ENCODE measurements at places on chromosomes 13 and 19.

DNA sequence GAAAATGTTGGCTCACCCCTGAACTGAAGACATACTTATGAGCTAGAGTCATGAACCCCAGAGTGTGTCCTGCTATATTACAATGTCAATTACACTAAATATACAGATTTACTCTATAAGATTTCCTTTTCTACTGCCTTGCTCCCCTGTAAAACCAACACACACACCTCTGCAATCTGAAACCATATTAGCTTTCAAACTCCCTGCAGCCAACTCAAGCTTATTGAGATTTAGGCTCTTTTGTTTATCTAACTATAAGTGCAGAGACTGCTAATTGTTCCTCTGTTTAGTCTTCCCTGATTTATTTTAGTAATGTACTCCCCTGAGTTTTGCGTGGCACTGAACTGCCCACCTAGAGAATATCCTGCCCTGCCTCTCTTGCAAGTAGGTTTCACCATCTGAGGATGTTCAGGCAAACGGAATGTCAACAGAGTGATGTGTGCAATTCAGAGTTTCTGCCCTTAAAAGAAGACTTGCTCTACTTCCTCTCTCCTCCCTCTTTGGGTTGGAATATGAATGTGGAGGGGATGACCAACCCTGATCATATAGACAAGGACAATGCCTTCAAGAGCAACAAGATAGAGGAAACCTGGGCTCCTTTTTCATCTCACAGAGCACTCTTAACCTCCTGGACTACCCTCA is 22.3 kb downstream of the FAM216B start:
- no peak for DNase-seq

- no peak for DNase-seq
These were observed 1.1 kb downstream of the TNFAIP8L1 start for GRCh38 chr19:4640247-4641000.

- DNase-seq = no peak
These were observed 96.0 kb downstream of the KDM4B start for GRCh38 chr19:5064896-5065295.

- DNase-seq = no peak
These were observed 5.7 kb upstream of the SHKBP1 start for GRCh38 chr19:40571005-40571318.

- no peak for DNase-seq
These were observed 81.2 kb downstream of the KDM4B start for GRCh38 chr19:5050067-5050656.

DNA sequence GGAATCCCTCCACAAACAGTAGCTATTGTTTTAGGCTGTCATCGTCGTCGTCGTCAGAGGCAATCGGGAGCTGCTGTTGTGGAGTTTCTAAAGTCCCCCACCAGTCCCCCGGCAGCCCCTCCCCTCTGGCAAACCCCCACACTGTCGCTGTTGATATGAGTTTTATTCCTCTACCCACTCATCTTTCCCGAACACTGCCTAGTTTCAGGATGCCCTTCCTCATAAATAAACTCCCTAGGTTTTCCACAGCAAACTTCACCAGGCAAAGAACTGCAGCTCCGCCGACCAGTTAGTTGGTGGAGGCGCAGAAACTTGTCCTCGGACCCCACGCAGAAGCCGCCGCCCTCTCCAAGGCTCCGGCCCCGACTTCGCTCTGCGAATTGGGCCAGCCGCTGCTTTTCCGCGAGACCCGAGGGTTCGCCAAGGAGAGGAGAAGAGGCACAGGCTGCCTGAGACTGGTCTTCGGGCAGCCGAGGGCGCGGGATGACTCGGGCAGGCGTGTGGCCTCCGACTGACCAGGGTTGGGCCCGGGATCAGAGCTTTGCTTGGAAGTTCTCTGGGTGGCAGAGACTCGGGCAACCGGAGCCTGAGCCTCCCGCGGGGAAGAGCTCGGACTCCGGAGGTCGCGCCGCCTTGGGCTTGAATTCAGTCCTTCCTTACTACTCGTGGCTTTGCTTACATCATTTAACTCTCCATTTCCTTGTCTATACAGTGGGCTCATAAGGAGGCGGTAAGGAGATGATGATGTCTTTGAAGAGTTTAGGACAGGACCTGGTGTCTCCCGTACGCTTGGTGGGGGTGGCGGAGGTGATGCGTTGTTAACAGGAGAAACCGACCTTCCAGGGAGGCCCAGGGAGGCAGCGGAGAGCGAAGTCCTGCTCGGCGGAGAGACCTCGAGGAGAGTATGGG is 7.9 kb downstream of the PDX1 start:
- no peak for DNase-seq

DNA sequence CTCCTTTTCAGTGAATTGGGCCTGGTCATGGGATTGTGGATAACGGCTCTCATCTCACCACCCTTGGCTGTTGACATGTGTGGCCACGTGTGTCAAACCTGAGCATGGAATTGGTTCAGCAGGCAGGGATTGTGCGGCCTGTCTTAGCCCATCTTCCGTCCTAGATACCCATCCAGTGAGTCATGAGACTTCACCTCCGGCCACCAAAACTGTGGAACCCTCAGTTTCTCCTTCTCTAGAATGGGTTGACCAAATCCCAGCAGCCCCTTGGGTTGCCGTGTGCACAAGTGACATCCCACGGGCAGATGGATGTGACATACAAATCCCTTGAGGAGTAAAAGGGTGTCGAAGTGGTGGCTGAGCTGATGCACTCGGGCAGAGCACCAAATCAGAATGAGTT is 6.7 kb downstream of the GGN start:
- DNase-seq = no peak

- no peak for DNase-seq
These were observed 9.6 kb upstream of the TIMM44 start for GRCh38 chr19:7953060-7953459.

- DNase-seq = no peak
These were observed 12.0 kb downstream of the TMTC4 start for GRCh38 chr13:100662468-100663211.

GRCh38 chr19:40284501-40285352 is at the start of gene AKT2:
Gene AKT2 (minus strand): TSS chr19:40285345. CDS start chr19:40265267, 20,078 bp downstream.
- DNase-seq = peak; percentile 52

- DNase-seq = no peak
These were observed 190.2 kb downstream of the GPC6 start for GRCh38 chr13:93416736-93417355.

DNA sequence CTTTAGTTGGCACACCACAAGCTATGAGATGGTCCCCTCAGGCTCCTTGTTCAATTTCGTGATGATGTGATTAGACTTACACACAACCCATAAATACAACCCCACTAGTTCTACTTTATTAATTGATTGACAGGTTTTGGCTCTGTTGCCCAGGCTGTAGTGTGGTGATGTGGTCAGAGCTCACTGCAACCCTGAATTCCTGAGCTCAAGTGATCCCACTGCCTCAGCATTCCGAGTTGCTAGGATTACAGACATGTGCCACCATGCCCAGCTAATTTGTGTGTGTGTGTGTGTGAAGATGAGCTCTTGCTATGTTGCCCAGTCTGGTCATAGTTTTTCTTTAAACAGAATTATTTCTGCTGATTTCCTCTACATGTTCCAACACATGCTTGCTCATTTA is 17.5 kb upstream of the HTR2A start:
- DNase-seq = no peak

DNA sequence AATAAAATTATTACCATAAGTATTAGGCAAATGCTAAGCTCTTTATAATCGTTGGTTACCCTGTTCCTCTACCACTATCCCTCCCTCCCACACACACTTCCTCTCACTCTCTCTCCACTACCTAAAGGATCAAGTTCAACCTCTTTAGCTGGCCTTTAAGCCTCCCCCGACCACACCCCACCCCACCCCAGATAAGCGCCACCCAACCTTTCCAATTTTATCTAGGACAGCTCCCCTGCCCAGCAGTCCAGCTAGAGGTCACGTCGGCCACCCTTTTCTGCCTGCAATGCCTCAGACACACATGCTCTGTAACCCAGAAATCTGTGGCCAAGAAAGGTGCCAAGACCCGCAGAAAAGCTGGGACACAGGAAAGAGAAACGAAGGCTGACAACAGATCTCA is 1.1 kb downstream of the LYPD4 start:
- DNase-seq = no peak

DNA sequence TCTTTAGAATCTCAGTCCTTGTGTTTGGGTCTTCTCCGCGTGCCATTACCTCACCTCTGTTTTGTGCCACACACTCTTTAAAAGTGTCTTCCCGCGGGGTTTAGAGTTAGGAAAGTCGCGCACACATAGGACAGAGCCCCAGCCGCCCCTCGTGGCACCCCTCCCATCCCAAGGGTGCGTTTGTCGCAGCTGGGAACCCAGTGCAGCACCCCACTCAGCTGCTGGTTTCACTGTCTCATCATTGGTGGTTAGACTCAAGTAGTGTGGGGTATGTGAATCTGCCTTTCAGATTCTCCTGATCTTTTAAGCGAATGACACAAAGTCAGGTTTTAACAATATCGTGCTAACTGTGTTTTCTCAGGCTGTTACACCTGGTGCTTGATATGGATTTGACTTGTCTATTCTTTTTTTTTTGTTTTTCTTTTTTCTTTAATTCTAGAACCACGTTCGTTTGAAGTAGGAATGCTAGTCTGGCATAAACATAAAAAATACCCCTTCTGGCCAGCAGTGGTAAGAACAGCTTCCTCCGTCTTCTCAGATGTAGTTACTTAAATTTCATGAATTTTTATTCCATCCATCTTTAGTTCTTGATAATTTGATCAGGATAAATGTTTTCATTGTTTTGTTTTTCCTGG is 19.5 kb upstream of the NDUFS7 start:
- DNase-seq = peak; percentile 32

DNA sequence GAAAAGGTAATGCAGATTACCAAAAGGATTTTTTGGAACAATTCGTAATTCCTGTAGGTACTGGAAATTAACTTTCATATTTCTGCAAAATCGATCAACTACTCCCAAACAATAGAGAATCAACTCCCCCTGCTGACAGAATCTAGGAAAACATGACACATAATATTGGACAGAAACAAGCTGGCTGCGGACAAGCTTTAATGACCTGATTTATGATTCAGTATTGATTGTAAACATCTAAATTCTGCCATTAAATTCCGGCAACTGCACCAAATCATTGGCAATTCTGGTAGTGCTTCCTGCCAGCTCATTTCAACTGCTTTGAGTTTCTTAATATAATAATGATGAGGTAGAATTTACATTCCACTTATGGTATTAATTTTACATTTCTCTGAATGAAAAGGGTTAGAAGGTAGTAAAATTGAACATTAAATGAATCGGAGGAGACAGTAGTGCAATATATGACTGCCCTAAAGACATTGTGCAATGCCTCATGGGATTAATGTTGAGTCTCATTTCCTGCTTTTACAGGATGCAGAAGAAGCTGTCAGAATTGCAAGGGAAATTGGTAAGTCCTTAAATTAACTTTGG is 146.5 kb downstream of the PCCA start:
- DNase-seq = peak; percentile 59

- no peak for DNase-seq
These were observed 3.2 kb downstream of the GPR108 start for GRCh38 chr19:6734096-6734696.

- no peak for DNase-seq
These were observed 770.3 kb upstream of the SLITRK5 start for GRCh38 chr13:86900906-86901305.

DNA sequence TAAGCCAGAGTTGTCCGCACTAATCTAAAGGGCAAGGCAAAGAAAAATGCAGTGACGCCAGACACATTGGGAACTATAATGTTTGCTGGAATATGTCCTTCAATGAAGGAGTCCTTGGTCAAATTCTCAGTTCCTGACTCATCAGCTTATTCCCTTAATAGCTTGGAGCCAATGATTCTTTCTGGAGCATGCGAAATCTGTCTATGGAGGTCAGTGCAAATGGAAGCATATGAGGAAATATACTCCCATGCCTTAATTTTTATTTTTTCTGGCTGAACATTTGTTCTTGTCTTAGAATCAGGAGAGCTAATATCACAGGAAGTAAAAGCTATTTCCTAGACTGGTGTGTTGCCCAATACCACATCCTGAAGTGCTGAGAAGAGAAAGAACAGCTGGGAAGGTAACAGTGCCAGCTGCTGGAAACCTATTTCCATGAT is 289.8 kb upstream of the SPRY2 start:
- DNase-seq = no peak

DNA sequence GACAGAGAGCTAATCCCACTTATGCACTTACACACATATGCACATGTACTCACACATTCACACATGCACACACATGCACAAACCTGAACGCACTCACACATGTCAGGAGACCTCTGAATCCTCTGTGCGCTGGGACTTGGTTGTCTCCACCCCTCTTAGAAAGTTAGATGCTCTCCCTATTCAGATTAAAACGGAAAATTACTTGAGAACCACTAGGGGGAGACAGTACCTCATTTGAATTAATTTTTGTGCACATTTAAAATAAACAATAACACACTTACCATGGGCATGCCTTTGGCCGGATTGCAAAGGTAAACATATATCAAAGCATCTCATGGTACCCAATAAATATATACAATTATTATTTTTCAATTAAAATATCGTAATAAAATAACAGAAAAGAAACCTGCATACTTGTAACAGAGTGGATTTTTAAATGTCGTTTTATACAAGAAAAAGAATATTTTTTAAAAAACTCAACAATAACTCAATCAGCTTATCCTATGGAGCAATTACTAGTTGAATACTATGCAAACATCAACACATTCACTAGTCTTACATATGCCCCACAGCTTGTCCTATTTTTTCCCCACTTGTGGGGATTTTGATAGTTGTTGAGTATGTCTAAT is 9.5 kb upstream of the LILRB4 start:
- DNase-seq = peak; percentile 30

DNA sequence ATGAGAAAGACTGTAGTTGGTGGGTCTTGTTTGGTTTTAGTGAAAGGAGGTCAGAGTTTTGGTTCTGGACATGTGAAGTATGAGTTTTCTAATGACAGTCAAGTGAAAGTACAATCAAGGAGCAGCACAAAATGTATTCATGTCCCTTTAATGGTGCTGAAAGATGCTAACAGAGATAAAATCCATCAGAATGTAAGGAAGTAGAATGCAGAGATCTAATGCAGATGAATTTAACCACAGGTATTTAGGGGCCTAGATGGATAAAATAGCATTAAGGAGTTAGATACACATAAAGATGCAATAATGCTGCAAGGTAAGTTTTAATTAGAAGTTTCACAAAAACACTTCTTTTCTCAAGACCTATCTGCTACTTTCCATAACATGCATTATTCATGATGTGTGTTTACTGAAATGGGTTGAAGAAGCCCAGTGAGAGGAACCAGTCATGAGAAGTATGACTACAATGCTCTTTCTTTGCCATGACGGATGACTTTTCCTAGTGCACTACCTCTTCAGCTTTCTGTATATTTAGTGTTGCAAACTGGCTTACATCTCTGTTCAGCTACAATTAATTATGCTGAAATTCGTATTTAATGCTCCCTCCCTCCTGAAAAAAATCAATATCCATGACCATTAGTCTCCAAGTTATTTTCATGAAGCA is 222.9 kb upstream of the HTR2A start:
- DNase-seq = no peak

Data from activated CD4-positive, alpha-beta T cell treated with anti-CD3 and anti-CD28 coated beads, Interleukin-10, Interleukin-2, amounts not matched to agents 100 ng/mL and 50 ng/mL, durations not matched to agents 16 hours and 8 hours (primary cell).